ENCODE measurements at places on chromosomes 1 and 21.

DNA sequence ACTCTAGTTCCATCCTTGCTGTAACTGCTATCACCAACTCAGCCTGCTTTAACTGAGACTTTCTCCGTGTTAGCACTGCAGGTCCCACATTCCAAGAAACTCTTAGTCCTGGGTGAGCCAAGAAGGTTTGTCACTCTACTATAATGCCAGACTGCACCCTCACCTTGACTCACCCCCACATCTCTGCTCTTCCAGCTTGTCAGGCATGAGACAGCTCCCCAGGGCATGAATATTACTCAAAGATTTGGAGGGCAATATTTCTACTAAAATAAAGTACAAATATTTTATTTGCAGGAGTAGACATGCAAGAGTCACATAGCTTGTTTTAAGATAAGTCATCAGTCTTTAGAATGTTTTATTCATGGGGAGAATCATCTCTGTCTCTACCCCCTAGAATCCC, 110.2 kb downstream of the MATN1 start:
- DNase-seq: no peak

- DNase-seq: no peak
These were observed 13.1 kb upstream of the EDN2 start for GRCh38 chr1:41497461-41498030.

DNA sequence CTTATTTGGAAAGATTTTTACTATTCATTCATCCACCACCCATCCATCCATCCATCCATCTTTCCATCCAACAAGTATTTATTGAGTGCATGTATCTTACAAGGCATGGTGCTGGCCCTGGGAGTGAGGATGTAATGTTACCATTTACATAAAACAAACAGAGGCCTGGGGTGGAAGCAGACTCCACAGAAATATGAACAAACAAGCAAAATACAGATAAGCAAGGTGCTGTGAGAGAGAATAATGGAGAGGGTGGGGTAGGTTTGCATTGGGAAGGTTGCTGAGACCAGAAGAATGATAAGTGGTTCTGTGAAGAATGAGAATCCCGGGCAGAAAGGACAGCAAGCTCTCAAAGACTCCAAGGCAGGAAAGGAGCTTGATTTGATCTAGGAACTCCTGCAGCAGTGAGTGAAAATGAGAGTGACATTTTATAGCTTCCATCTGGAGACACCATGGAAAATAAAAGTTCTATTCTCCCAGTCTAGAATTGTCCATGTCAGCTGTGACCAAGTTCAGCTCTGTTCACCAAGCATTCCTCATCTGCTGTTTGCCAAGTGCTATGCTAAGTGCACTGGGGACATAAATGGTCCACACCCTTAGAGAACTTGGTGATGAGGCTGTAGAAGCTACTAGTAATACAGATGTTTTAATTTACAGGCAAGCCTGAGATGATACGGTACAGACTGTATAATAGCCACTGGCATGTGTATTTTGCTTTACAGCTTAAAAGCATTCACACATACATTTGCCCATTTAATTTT, 75.3 kb downstream of the PEX14 start:
- DNase-seq: no peak

- no peak for DNase-seq
These were observed 467.8 kb downstream of the CAMTA1 start for GRCh38 chr1:7253118-7253480.

DNA sequence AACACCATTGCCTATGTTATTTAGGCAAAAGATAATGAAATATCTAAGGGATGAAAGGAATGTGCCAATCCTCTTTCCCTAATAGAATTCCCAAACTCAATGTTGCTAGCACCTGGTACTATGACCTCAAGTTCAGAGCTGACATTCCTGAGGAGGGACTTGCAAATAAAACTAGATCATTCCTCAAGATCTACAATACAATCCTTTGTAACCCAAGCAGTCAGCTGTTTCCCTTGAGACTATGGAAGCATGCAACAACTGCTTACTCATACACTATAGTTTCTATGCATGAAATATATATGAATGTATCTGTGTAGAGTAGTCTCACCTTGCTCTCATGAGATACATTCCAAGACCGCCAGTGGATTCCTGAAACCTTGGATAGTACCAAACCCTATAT, 65.0 kb downstream of the ABL2 start:
- no peak for DNase-seq

DNA sequence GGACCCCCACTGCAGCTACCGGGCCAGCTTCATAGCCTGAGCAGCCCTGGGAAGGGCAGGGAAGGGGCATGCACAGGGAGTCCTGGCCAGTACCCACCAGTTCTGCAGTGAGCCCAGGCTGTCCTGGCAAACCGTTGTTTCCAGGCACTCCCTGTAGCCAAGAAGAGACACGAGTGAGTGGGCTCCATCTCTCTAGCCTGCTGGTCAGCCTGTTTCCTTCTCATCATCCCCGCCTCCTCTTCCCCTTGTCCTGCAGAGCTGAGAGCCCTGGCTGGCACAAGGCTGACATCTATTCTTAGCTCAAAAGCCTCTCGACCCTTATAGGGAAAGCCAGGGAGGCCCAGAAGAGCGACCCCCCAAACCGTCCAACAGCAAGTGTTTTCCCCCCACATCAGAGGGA, 28.7 kb downstream of the COL16A1 start:
- DNase-seq: no peak

DNA sequence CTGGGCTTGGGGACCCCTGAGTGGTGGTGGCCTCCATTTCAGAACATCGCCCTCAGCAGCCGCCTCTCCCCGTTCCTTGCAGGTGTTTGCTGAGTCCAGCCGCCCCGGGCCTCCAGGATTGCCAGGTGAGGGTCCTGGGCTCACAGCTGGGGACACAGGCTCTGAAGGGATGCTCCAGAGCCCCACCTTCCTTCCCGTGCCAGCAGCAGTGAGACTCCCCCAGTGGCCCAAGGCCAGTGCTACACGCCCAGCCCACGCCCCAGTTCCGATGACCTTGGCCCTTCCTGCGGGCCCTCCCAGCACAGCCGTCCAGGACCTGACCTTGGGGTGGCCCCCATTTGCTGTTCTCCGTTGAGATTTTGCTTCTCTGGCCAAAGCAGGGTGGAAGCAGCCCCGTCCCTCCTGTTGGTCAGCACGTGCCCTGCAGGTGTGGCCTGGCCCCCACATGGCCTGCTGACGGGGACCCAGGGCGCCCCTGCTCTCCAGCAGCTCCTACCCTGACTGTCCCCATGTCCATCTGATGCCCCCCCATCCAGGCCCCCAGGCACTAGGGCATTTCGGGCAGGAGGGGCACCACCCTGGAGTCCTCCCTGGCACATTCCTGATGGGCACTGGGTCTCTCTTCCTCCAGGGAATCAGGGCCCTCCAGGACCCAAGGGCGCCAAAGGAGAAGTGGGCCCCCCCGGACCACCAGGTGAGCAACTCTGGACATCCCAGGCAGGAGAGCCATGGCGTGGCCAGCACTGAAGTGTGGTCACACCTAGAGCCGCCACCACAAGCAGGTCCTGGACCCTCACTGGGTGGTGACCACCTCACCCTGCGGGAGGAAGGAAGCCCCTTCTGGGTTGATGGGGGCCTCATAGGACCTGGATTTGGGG, 45.0 kb downstream of the SLC19A1 start:
- no peak for DNase-seq
